ENCODE measurements at places on chromosomes 3 and 15.

- no peak for DNase-seq
These were observed 2.0 kb downstream of the XRN1 start for GRCh38 chr3:142445816-142446254.

DNA sequence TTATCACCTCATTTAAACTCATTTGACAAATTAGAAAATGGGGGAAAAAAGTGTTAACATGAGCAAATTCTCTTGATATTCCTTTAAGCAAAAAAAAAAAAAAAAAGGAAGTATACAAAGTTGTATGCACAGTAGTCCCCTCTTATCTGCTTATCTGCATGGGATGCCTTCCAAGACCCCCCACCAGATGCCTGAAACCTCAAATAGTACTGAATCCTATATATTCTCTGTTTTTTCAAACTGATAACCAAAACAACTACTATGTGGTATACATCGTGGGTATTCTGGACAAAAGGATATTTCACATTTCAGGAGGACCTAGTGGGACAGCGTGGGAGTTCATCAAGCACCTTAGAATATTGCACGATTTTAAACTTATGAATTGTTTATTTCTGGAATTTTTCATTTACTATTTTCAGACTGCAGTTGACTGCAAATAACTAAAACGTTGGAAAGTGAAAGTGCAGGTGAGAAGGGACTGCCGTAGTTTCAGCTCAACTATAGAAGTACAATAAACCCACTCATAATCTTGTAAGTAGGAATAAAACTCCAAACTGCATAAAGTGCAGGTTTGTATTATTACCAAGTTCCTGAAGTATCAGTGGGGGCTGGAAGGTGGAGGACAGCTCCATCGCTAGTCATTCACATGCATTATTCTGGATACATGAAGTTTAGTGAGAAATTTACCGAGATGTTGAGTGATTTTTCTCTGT lies 43.6 kb upstream of the PLCL2 start:
- no peak for DNase-seq

DNA sequence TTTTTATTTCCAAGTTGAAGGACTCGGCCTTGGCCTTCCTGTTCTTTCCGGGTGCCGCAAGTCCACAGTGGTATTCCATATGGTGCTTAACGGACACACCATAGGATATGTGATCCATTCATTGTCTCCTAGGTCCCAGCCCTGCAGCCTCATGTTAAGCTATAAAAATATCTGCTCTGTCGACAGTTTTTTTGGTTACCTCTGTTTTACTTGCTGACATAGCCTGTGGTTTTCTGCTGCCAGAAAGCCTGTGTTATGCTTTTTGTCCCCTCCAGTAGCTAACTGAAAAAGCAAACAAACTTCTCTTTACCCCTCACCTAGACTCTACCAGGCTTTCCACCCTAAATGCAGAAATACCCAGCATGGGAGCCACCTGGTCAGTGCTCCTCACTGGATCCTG lies 5.3 kb downstream of the INAFM2 start:
- DNase-seq = no peak

- DNase-seq = no peak
These were observed 32.5 kb downstream of the DCUN1D1 start for GRCh38 chr3:182947888-182948287.

GRCh38 chr3:134360046-134360445 lies 14.2 kb downstream of the AMOTL2 start:
- no peak for DNase-seq

DNA sequence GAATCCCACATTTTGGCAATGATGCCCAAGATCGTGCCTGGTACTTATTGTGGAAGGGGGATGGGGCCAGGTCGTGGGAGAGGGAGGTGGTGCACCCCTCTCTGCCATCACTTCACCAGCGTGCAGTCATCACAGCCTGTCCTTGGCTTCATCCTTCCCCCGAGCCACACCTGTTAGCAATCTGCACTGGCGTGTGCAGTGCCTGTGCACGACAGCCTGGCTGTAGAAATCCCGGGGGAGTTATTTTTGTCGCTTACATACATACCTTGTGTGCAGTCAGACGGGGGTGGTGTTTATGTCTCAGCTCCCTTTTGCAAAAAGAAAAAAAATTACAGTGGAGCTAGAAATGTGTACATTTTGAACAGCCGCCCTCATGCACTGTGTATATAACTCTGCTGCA lies 216.0 kb downstream of the TLE3 start:
- DNase-seq = no peak

DNA sequence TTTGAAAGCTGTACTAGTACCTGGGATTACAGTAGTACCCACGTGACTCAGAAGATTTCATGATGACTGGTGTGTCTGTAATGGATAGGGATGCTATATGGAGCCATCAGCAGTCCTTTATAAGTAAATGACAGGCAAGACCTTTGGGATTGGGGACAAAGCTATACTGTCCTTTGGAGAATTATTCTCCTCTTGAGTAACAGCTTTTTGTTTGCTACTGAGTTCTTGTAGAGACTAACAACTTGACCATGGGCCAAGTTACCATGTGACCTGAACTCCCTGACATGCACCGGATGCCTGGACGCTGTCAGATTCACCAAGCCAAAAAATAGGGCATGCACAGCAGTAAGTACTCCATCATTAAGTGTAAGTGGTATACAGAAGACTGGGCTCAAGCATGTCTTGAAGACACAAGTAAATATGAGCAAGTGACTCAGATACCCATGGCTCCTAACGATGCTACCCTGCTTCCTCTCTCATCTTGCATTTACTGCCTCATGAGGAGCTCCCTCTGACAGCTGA lies 12.9 kb downstream of the SEC11A start:
- DNase-seq = no peak

Data from left forelimb (tissue), 1 donor.